Stimulated activated CD8-positive, alpha-beta memory T cell treated with anti-CD3 and anti-CD28 coated beads, Interleukin-7, amount 100 ng/mL, for 1 hour (primary cell): ENCODE measurements at places on chromosomes 11 and 22.

DNA sequence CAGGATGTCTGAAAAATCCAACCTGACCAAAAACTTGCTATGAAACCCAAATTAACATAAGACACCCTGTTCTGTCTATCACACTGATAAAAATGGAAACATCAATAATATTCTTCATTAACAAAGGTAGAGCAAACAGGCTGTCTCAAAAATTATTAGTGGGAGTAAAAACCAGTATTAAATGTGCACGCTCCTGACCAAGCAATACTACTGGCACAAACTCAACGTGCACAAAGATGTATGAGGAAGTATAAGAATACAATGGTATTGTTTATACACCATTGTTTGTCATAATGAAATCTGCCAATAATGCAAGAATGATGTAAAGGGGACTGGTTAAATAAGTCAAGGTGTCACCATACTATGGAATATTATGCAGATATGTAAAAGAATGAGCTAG, 288.5 kb downstream of the MN1 start:
- no peak for DNase-seq

DNA sequence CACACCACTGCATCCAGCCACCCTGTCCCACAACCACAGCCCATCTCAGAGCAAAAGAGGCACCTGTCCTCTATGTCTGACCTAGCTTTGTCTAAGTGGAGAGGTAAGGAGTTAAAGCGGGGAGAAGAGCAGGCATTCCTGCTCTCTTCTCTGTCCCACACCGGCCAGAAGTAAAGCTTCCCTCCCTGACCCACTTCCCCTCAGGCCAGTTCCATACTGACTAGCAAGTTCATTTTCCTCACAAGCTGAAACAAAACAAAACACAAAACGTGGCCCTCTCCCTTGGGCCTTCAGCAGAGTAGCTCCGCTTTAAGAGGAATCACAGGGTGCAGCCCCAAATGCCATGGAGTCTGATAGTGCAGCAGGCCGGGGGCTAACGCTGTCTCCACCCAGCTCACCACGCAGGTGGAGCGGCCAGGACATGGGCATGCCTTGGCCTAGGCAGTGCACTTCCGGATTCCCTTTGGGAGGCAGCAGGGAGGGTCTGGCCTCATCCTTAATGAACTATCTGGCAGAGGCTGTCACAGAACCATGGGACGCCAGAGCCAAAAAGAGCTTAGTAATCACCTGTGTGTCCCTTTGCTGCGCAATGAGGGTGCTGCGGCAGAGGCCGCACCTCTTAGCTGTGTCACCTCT, 34.0 kb downstream of the FLI1 start:
- DNase-seq = no peak

GRCh38 chr11:61138935-61139334, 22.3 kb downstream of the VPS37C start:
- no peak for DNase-seq

DNA sequence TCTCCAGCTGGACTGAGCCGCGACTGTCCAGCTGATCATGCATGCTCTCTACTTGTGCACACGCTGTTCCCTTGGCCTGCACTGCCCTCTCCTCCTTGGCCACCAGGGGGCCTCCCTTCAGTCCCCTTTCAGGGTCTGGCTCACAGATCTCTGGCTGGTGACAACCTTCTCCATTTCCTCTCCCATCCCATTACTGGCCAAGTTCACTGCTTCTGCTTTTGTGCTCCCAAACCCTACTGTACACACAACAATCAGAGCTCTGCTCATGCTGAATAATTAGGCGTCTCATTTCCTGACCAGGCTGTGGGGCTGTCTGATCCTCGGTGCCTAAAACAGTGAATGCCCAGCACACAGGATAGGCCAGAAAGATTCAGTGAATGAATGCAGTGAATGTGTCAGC, 224.0 kb upstream of the NARS2 start:
- no peak for DNase-seq

- no peak for DNase-seq
Observed at GRCh38 chr11:114478768-114479167, 39.5 kb downstream of the REXO2 start.

GRCh38 chr22:23754980-23755636, 883 bp upstream of the VPREB3 start:
- no peak for DNase-seq

- no peak for DNase-seq
Observed at GRCh38 chr22:30743257-30744020, 48.8 kb downstream of the OSBP2 start.

GRCh38 chr22:46409631-46410210, 74.2 kb downstream of the TRMU start:
- DNase-seq = no peak

DNA sequence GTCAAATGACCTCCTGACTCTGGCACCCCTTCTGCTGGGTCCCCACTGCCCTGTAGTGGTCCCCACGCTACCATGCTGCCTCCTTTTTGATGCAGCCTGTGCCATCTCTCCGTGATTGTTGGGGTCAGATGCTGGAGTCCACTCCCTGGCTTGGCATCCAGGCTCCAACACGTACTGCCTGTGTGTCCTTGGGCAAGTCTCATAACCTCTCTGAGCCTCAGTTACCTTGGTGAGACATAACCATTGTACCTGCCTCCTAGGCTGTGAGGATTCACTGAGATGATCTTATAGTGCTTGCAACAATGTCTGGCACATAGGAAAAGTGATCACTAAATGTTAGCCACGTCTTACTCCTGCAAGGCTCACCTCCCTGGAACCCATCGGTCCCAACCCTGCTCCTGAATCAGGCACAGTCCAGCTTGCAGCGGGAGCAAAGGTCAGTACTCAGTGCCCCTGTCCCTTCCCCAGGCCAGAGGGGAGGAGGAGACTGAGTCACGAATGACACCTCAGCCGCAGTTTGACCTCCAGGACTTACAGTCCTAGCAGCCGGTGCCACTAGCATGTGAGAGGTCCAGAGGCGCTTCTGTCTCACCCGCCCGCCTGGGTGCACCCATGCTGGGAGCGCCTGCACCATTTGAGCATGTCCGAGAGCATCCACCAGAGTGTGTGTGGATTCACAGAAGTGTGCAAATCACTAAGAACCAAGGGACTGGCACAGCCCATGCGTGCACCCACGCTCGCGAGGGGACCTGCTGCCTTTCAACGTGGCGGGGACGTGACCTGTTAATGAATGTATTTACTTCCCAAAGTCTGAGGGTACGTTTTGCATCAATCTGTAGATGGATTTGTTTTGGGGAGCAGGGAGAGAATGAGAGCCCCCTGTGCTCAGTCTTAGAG, 3.0 kb upstream of the APOA4 start:
- no peak for DNase-seq

DNA sequence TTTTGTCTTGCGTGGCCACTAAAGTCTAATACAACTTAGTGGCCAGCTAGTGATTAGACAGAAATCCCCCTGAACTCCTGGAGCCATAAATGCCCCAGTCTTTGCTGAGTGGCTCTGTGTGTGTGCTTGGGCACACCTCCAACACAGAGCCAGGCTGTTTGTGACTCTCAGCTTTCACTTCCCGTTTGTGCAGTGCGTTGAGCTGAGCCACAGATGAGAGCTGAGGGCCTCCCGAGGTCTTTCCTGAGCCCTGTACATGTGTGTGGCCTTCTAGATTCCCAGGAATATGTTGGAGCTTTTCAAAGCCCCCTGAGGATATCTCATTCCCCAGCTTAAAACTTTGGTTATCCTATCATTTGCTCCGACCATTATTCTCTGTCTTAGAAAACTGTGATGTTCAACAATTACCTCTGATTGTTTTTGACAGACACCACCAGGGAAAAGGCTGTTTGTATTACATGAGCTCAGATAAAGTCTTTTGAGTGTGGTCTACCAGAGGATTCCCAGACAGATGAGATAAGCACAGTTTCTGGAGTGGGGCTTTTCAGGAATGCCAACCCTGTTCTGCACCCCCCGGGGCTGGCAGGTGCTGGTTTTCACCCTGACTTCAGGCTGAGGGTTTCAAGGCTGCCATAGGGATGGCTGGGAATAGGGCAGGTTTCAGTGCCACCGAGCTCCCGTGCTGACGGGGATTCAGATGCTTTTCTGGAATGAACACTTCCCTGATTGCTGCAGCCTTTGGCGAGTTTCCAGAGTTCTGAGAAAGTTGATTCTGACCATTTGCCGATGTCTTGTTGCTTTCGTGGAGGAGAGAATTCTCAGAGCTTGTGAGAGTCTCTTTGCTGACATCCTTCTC, 23.8 kb downstream of the IGHMBP2 start:
- no peak for DNase-seq

DNA sequence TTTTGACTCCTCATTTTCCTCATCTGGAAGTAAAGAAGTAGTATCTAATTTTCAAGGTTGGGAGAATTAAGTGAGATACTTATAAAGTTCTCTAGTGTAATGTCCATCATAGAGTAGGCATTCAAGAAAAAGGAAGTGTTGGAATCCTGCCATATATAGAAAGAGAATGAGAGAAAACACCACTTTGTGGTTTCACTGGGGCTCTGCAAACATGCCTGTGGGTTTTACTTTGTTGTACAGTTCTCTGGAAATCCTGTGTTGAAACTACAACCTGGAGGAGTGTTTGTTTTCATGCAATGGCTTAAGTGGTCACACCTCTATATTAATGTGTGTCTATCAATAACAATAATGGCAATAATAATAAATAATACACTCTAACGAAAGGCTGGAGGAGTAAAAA, 741.7 kb downstream of the NELL1 start:
- DNase-seq = no peak

GRCh38 chr22:45883811-45884170, 93.2 kb downstream of the WNT7B start:
- no peak for DNase-seq

DNA sequence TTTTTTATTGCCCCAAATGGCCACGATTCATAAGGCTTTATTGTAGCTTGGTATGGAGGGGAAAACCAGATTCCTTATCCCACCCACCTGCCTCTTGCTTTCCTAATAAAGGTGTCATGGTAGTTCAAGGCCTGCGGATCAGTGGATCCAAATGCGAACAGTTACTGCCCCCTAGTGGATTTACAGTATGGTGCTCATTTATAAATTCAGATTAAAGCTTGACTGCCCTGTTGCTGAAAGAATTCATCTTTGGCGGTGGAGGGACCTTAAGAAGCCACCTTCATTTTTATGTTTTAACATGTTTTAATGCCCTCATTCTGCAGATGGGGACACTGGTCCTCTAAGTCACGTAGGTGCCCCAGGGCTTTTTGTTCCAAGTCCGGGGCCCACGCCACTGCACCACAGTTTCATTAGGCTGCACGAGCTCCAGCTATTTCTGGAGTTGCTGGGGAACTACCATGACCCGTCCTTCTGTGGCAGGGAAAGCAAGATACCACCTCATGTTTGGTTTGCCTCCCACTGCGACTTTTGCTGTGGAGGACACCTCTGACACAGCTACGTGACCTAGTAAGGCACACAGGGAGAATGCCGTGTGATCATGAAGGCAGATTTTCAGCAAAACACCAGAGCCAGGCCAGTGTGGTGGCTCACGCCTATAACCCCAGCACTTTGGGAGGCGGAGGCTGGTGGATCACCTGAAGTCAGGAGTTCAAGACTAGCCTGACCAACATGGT, 15.6 kb upstream of the INCENP start:
- no peak for DNase-seq

DNA sequence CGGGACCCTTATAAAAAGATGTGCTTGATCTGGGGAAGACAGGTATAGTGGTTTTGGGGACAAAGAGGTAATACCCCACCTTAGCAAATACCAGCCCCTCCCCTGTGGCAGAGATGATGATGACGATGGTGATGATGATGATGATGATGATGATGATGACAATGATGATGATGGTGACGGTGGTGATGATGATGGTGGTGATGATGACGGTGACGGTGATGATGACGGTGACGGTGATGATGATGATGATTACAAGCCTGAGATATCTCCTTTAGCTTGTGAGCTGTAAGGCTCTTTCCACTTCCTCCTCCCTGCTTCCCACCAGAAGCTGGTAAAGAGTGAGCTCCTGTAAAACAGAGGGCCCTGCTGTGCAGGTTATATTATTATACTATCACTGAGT, 89.5 kb upstream of the TMEM45B start:
- no peak for DNase-seq

GRCh38 chr11:73520353-73521061, 77.4 kb downstream of the FAM168A start:
- DNase-seq = no peak

DNA sequence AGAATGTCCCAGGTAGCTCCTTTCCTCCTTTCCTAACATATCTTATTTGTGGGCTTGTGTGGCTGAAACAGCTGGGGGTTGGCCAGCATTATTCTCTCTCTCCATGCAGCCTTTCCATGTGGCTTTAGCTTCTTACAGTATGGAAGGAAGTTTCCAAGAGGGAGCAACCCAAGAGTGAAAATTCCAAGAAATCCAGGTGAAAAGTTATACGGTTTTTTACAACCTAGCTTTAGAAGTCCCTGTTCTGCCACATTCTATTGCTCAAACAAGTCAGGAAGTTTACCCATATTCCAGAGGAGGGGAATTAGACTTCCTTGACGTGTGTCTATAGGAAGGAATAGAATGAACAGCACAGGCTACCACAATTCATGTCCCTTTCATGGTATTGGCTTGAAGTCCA, 10.0 kb upstream of the SWAP70 start:
- no peak for DNase-seq

DNA sequence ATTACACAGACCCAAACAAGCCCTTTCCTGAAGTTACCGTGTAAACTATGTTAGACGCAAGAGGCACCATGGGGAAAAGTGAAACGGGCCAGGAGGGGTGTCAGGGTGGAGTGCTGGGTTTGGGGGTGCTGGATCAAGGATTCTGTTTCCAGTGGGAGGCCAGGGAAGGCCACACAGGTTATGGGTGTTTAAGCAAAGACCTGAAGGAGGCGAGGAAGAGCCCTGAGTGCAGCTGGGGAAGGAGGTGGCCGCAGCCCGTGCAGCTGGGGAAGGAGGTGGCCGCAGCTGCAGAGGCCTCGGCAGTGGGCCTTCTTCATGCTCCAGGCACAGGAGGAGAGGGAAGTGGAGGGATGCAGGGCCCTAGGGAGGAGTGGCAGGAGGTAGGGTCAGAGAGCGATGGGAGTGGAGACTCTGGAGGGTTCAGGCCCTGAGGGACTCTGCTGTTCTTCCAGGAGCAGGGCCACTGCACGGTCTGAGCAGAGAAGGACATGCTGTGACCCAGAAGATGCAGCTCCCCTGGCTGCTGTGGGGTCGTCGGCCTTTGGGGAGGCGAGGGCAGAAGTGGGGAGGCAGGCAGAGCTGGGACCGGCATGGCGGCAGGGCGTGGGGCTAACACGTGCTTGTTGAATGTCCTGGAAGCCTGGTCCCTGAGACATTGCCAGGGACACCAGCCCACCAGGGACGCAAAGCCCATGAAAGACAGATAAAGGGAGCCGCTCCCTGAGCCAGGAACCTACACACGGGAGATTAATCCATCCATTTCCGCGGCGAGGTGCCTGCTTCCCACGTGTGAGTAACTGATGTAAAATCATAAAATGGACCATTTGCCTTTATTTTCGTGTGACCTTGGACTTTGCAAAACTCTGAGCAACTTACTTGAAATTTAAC, 1049.1 kb downstream of the BRD1 start:
- DNase-seq = no peak

DNA sequence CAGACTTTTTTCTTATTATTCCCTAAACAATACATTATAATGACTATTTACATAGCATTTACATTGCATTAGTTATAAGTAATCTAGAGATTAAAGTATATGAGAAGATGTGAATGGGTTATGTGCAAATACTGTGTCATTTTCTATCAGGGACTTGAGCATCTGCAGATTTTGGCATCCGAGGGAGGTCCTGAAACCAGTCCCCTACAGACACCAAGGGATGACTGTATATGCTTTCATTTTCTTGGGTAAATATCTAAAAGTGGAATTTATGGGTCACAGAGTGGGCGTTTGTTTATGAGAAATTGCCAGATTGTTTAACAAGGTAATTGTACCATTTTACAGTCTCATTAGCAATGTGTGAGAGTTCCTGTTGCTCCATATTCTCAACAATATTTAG, 454.5 kb upstream of the API5 start:
- no peak for DNase-seq

GRCh38 chr11:35383953-35384352, 35.4 kb downstream of the SLC1A2 start:
- DNase-seq = no peak
